ENCODE measurements at places on chromosomes 4 and X.

DNA sequence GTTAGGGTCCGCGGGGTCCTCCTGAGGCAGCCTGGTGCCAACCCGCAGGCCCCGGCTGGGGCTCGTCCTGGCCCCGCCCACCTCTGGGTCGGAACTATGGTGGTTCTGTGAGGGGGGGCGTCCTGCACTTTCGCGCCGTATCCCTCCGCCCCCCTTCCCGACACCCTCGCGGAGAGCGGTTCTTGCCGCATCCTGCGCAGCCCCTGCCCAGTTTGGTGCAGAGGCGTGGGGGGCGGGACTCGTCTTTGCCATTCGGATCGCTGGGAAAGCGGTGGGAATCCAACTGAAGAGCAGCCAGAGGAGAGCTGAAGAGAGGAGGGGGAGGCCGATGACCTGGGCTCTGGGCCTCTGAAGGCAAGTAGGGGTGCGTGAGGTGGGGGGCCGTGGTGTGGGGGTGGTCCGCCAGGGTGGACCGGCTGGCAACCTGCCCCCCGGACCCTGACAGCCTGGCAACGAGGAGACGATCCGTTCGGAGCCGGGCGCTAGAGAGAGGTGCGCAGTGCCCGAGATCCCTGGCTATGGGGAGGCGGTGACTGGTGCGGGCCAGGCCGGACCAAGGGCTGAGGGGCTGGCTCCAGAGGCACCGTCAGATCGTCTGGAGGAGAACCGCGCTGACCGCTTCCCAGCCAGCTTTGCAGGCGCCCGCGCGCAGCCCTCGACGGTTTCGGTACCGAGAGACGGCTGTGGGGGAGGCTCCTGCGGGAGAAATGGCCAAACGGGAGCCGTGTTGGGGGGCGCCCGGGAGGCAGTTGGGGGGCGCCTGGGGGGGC lies at the start of gene GPRASP1:
Gene GPRASP1 (plus strand): TSS at position 242 of the 770 bp plus-strand sequence. CDS start 2,431 bp downstream, outside the sequence.
- peak; percentile 19 for DNase-seq

DNA sequence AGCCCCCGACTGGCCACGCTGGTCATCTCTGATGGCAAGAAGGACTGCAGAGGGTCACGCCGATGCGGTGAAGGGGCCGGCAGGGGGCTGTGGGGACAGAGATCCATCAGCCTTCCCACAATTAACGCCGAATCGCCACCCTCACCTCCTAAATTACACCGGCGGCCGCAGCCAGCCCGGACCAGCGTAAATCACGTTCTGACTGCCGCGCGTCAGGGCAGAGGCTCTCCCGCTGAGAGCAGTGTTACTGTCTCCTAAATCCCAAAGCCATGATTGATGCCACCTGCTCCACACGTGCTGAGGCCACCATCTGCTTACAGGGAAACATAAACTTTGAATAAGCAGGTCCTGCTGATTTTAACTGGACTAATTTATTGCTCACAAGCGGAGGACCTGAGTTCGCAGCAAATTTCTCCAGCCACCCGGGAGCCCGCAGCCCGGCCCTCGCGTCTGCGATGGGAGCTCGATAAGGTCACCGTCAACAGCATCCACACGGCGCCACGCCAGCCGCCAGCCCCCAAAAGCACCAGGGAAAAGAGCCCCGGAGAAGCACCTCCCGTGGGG lies 127.3 kb upstream of the NKX1-1 start:
- no peak for DNase-seq

GRCh38 chrX:53249408-53250042 lies 24.5 kb upstream of the KDM5C start:
- no peak for DNase-seq

DNA sequence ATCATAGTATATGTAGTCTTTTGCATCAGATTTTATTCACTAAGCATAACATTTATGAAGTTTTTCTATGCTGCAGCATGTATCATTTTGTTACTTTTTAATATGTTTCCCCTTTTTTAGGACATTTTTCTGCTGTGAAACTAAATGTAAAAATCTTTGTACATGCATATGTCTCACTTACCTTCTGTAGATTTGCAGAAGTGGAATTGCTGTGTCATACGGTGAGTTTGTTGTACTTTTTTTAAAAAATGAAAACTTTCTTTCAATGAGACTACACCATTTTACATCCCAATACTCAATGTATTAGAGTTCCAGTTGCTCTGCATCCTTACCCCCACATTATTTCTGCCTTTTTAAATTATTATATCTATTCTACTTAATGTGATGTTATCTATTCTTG lies 868.9 kb downstream of the PDHA2 start:
- no peak for DNase-seq

GRCh38 chr4:86358257-86358656 lies 1.6 kb downstream of the MAPK10 start:
- no peak for DNase-seq

All from stimulated activated CD8-positive, alpha-beta memory T cell treated with anti-CD3 and anti-CD28 coated beads, Interleukin-2, amount 100 ng/mL, for 1 hour (primary cell).